ENCODE measurements at places on chromosomes 7 and 10.

DNA sequence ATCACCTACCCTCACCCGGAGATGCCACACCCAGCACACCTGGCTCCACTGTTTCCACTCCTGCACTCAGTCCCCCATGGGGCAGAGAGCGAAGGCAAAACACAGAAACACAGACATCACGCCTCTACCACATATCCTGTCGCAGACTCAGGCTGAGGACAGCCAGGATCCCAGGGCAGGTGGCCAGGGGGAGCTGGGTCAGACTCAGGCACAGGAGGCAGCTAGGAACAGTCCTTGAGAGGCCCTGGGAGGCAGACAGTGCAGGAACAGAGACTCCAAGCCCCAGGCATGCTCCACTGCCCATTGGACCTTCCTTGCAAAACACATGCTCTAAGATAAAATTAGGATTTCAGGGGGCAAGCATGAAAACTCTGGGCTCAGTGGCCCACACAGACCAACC, 154.4 kb upstream of the C7orf33 start:
- no peak for DNase-seq

GRCh38 chr7:31981874-31982390, 88.3 kb downstream of the PDE1C start:
- no peak for DNase-seq

- no peak for DNase-seq
Measured at GRCh38 chr10:10320956-10321355, 696.7 kb upstream of the CELF2 start.

DNA sequence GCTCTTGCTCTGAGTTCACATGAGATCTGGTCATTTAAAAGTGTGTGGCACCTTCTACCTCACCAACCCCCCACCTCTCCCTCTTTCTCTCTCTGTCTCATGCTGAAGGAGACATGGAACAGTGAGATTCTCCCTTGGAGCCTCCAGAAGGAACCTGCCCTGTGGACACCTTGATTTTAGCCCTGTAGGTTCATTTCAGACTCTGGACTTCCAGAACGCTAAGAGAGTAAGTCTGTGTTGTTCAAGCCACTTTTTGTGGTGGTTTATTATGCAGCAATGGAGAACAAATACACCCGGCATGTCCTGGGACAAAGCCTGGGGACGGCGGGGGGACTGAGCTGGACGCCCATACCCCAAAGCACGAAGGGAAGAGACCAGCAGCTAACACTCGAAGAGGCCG, 20.7 kb upstream of the GIMAP8 start:
- no peak for DNase-seq

DNA sequence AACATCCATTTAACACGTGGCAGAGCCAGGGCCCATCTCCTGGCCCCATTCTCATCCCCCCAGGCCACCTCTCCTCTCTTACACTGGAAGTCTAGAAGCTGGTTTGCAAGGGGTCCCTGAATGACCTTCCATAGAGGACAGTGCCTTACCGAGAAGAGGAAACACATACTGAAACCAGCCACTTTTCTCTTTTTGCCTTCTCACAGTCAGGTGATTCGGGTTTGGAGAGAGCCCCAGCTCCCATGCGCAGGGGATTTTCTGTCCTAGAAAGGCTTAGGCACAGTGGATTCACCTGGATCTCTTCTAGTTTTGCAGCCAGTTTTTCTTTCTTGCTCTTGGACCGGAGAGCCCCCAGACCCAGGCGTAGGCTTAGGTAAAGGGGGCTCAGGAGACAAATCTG, 334.1 kb upstream of the C7orf33 start:
- DNase-seq = no peak

DNA sequence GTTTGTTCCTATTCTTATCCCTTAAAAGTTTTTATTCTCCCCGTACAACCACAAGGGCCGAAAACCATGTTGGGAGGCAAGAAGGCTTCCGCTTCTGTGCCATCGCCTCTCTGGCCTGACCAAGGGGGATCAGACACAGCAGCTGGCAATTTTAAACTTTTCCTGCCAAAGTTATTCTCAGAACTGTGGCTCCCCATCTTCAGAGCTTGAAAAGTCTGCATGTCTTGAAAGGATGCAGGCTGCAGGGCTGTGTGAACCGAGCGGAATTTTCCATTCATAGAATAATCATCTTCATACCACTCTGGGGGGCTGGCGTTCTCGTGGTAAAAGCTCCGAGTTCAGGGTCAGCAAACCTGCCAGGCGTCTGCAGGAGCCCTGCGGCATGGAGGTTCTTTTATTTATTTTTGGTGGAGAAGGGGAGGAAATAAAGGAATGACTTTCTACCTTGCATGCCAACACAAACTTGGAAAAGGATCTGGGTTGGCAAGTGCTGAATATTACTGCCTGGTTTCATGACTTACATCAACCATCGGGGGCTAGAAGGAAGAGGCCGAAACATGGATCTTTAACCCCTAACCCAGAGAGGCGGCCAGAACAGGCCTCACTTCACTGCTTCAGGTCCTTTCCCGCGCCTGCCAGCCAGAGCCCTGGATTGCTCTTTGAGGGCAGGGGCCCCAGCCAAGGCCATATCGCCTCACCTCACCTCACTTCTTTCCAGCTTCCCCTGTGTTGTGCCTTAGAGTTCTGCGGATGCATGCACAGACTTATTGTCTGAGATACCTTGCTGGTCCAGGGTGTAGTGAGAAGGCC, 3.0 kb upstream of the NANOS1 start:
- no peak for DNase-seq

- no peak for DNase-seq
Measured at GRCh38 chr10:71636588-71636987, 83.0 kb downstream of the C10orf105 start.

- no peak for DNase-seq
Measured at GRCh38 chr10:92809840-92810239, 38.5 kb upstream of the EXOC6 start.

DNA sequence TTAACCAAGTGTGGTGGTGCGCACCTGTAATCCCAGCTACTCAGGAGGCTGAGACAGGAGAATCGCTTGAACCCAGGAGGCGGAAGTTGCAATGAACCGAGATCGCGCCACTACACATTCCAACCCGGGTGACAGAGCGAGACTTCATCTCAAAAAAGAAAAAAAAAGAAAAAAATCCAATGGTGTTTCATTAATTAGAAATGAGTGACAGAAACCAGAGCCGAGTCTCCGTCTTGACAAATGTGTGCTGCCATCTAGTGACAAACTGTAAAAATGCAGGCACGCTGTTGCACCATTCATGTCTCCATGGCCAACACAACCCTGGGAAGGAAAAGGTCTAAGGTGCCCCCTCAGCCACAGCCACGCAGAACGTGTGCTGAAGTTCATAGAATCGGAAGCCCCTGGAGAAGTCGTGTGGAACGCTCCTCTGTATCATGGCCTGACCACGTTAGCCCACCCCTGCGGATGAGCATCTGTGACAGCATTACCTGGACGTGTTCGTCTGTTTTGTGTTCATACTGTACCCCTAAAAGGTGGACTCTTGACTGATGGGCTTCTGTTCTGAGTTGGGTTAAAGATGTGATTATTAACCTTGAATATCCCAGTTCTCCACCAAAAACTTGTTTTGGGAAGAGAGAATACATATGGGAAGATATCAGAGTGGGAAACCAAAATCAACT, 94.9 kb downstream of the LYZL2 start:
- peak; percentile 66 for DNase-seq

GRCh38 chr10:103733045-103733419, 122.3 kb downstream of the SH3PXD2A start:
- DNase-seq = no peak

- no peak for DNase-seq
Measured at GRCh38 chr7:134777908-134778580, 1.4 kb upstream of the CALD1 start.

- no peak for DNase-seq
Measured at GRCh38 chr10:93313798-93314197, 168.3 kb downstream of the MYOF start.

- no peak for DNase-seq
Measured at GRCh38 chr7:105707381-105707780, 126.1 kb upstream of the EFCAB10 start.

DNA sequence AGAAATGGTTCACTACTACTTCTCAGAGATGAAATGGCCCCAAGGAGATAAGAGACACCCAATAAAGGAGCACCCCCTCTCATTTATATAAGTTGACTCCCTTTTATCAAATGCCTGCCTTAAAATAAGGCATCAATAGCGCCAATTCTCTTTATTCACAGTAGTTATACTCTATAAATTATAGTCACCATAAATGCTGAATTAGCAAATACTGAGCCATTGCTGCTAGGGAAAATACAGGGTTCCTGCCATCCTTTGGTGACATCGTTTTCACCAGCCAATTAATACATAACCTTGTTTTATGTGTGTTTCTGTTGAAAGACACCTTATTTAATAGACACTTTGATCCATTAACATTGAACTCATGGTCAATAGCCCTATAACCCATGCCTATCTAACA, 28.6 kb downstream of the DCLRE1C start:
- no peak for DNase-seq

DNA sequence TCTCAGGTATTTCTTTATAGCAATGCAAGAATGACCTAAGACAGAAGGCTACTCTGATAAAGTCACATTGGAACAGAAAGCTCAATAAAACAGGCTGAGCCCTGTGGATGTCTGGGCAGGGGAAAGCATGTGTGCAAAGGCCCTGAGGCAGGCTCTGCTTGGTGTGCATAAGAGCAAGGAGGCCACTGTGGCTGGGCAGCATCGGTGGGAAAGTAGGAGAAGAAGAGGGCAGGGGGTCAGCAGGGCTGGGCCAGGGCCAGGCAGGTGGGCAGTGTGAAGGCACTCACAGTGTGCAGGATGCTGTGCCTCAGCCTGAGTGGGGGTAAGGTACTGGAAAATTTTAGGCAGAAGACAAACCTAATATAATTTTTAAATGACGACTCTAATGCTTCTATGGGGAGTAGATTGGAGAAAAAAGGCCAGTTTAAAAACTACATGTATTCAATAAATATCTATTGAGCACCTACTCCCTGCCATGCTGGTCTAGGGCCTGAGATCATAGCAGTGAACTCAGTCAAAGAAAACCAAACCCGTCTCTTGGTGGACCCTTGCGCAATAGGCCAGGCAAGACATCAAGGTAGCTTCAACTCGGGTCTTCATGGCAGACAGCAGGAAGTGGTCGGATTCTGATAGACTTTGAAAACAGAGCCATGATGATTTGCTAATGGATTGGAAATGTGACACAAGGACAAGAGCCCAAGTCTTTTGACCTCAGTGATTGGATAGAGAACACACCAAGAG, 572.3 kb downstream of the TCERG1L start:
- no peak for DNase-seq

DNA sequence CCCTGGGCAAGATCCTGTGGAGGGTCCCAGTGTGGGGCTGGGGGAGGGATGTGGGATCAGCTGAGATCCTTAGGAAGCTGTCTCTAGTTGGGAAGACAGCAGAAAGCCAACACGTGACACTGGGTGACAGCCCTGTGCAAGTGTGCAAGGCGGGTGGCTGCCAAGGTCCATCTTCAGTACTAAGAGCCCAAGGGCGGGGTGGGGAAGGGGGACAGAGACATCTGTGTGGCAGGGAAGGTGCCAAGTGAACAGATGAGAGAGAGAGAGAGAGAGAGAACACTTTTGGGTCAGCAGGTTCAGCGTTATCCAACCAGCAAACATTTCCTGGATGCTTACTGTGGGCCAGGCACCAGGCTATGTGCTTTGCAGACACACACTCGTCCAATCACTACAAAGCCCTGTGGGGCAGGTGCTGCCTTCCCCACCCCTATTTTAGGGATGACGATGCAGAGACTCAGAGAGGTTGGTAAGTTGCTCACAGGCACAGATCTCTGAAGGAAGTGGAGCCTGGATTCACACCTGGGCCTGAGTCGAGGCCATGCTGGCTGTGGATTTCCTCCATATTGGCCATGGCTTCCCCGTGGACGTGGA, 135.7 kb downstream of the GRK5 start:
- DNase-seq = no peak

DNA sequence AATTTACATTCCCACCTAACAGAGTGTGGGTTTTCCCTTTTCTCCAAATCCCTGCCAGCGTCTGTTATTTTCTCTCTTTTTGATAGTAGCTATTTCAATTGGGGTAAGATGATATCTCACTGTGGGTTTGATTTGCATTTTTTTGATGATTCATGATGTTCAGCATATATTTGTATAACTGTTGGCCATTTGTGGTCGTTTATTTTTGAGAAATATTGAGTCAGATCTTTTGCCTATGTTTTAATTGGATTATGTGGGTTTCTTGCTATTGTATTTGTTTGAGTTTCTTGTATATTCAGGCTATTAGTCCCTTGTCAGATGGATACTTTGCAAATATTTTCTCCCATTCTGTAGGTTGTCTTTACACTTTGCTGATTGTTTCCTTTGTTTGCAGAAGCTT, 193.8 kb downstream of the ABCA13 start:
- no peak for DNase-seq

DNA sequence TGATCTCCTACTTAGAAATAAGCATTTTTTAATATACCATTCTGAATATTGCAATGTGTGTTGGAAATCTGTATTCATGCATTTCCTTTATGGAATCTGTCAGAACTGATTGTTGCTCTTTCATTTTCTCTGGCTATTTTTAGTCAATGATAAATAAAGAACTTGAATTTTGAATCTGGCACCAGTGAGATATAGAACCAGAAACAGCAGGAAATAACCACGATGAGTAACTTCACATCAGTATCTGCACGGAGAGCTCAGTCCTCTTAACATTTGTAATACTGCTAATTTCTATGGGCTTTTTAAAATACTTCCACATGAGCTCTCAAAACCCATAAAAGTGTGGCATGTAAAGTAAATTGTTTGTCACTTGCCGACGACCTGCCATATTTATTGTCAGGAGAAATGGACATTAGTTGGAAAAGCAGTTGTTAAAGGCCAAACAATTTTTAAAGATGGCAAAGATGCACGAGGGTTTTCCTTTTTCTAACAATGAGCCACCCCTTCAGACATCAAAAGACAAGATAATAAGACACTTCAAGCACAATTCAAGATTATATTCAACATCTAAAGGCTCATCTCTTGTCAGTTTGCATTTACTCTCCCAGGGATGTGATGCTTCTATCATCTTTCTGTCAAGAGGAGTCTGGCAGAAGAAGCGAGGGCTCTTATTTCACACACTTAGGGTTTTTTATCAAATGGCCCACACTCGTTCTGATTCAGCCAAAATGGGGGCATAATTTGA, 118.3 kb downstream of the POU6F2 start:
- no peak for DNase-seq

GRCh38 chr7:27917119-27917518, 177.2 kb downstream of the TAX1BP1 start:
- DNase-seq = no peak

DNA sequence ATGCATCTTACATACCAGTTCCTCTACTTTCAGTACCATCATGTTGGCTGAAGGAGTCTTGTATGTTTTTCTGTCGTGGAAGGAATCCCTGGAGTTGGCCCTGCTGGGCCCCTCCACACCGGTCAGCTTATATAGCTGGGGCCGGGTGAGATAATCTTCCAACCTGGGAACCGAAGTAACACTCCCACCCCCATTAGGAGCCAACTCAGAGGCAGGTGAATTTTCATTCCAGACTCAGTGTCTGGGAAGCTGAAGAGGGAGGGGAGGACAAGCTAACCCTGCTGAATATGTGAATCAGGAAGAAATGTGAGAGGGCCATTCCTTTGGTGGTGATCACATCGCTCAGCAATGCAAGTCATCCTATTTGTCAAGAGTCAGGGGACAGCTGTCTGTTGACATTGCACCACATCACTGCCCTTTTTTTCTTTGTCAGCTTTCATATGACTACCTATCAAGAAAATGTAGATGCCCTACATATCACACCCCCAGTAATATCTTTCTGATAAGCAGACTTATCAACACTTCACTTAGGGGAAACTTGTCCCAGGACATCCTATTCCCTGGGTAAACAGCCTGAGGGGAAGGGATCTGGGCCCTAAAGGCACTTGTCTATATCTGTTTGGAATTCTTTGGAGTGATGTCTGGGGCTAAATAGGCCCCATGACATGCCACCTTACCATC, at the start of gene ANKRD1:
Gene ANKRD1, minus strand, starts transcription at position 102 of the 681 bp plus-strand sequence. Its CDS starts 60 bp downstream, at position 42.
- no peak for DNase-seq

Measured in GM13976 (cell line).